ENCODE measurements at places on chromosomes 12 and 14.

GRCh38 chr14:66603945-66604344, 96.0 kb downstream of the GPHN start:
- DNase-seq, result no peak

DNA sequence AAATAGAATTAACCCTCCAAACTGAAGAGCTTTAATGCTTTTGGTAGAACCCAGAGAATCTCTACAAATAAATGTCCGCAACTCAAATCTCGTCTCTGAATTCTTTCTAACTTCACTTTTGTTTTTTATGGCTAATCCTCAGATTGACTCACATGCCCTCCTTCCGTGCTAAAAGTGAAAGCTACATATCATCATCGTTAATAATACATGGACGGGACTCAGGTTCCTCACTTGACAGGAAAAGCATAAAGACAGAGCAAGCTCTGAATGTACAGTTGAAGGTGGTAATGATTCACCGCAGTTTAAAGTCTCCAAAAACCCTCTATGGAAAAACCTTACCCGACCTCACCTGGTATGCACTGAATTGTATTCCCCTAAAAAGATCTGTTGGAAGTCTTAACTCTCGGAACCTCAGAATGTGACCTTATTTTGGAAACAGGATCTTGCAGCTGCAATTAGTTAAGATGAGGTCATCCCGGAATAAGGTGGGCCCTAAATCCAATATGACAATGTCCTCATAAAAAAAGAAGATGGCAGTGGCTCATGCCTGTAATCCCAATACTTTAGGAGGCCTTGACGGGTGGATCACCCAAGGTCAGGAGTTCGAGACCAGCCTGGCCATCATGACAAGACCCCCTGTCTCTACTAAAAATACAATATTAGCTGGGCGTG, 147.4 kb upstream of the FOXN3 start:
- no peak for DNase-seq

GRCh38 chr12:29283969-29284700, 96.8 kb downstream of the ERGIC2 start:
- DNase-seq, result no peak

GRCh38 chr14:64955297-64955696, 12.8 kb upstream of the GPX2 start:
- DNase-seq, result no peak

DNA sequence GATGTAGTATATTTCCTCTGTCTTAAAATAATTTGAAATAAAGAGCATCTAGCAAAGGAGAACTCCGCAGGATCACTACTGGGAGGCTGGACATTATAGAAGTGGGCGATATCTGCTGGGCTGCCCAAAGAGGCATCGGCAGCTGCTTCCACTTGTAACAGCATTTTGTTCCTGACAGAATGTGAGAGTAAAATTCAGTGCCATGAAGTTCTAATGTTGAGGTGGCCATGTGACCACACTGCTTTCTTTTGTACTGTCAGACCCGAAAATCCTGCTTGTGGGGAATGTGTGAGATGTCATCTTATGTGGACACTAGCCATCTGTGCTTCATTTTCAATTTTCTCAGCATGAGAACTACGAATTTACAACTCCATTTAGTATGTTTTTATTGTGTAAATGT, 151.9 kb downstream of the ACSS3 start:
- no peak for DNase-seq

DNA sequence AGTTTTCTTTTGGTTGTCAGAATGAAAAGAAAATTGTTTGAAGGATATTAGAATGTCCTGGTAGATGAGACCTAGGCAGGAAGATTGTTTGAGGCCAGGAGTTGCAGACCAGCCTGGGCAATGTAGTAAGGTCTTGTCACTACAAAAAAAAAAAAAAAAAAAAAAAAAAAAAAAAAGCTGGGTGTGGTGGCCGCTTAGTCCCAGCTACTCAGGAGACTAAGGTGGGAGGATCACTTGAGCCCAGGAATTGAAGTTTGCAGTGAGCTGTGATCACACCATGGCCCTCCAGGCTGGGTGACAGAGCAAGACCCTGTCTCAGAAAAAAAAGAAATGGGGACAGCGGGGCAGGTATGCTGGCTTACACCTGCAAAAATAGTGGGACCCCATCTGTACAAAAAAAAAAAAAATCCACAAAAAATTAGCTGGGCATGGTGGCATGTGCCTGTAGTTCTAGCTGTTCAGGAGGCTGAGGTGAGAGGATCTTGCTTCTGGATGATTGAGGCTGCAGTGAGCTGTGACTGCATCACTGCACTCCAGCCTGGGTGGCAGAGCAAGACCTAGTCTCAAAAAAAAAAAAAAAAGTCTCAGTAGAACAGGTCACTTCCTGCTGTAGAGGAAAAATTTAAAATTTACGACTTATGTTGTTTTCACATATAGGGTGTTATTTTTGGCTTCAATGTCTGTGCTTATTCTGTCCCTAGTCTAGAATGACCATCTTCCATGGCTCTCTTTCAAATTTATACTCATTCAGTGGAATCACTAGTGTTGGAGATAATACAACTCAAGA, 70.7 kb downstream of the PPHLN1 start:
- no peak for DNase-seq

DNA sequence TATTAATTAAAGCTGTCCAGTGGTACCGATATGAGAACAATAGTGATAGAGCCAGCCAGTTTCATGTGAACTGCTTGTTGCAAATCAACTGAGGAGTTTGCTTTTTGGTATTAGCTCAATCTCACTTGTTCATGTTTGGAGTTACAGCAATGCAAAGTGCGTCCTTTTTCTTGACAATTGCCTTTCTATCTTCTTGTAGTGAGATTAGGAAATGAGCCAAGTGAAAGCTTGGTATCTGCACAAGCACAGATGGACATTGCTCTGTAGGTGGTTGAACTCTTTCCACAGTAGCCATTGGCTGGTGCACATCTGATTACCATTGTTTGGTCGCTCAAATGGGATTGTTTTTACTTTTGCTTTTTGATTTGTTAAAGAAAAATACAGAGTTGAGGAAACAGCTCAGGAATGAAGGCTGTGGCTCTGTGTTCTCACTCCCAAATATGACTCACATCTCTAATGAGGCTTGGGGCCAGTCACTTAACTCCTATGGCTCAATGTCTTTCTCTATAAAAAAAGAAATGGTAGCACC, 241.4 kb downstream of the BMP4 start:
- DNase-seq, result peak; percentile 18

Data from GM04503 (cell line).